ENCODE measurements at places on chromosomes 4 and X.

DNA sequence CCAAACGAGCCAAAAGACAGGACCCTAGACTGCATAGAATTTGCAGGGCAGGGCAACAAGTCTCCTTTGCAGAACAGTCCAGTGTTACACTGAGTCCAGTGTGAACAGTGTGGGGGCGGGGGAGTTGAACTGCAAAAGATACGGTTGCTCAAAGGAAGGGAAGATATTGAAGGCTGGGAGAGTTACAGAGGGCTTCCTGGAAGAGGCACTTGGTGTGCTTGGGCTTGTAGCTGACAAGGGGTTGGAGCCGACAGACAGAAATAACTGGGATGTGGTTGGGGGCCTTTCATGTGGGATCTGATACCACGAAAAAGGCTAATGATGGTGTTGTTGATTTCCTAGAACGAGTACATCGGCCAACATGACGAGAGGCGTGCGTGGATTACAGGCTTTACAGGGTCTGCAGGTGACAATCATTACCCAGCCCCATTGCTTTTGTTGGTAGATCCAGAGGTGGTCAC lies 6.1 kb downstream of the XPNPEP2 start:
- no peak for DNase-seq

DNA sequence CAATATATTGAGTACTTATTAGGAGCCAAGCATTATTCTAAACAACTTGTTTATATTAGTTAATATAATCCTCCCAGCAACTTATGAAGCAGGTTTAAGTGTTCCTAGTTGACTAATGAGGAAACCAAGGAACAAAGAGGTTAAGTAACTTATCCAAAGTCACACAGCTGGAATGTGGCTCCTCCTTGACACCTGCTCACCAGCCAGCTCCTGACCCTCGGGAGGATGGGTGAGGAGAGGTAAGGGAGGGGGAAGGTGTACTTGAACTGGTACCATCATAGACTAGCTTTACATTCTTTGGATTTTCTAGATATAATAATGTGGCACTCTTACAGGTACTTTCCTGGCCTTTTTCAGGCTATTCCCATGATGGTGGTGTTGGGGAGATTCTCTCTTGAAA lies 50.7 kb downstream of the ARHGEF38 start:
- no peak for DNase-seq

DNA sequence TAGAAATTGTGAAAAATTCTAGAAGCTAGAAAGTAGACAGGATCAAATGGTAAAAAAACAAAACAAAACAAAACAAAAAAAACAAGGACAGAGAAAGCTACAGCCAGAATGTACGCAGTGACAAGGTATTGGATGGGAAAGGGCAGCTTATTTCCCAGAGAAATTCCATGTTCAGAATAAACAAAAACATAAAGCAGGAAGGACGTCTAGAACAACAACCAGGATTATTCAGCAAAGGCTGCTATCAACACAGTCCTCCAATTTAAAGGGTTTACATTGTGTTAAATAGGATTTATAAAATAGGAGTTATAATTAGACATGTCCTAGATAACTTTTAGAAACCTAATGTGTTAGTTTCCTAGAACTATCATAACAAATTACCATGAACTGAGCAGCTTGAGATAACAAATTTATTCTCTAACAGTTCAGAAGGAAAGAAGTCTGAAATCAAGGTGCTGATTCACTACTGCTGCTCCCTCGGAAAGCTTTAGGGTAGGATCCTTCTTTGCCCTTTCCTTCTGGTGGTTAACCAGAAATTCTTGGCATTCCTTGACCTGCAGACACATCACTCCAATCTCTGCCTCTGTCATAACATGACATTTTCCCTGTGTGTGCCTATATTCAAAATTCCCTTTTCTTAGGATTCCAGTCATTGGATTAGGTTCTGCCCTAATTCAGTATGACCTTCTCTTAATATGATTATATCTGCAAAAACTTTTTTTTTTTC lies 175.6 kb downstream of the SNCA start:
- DNase-seq: no peak

- DNase-seq: no peak
These were observed 27.4 kb upstream of the ARX start for GRCh38 chrX:25043192-25043591.

GRCh38 chr4:119093042-119093827 lies 42.4 kb upstream of the MYOZ2 start:
- no peak for DNase-seq

DNA sequence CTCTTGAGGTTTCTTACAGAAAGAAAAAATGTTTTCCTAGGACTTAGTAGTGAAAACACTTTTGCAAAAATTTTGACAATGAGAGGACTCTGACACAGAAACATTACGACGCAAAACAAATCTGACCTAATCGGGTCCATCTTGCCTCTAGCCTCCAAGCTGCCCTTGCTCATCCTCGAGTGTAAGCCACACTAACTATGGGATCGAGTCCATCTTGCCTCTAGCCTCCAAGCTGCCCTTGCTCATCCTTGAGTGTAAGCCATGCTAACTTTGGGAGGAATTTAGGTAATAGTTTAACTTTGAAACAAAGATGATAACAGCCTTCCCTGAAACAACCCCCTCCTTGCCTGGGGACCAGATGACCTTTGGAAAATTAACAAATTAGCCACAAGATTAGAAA lies 100.3 kb upstream of the FRG1 start:
- DNase-seq: peak; percentile 45

DNA sequence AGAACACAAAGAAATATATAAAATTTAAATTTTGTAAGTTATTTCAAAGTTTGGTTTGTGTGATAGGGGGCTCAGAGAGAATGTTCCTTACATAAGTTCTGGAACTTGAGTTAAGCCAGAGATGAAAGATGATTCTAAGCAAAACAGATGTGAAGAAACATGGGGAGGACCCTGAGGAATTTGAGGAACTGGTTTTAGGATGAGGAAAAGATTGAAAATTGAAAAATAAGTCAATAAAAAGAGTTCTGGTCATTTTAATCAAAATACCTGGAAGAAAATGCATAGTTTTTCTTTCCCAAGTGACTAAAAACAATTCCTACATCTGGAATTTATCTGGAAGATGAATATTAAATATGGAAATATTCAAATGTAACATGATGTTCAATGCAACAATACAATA lies 37.4 kb downstream of the HELQ start:
- no peak for DNase-seq

DNA sequence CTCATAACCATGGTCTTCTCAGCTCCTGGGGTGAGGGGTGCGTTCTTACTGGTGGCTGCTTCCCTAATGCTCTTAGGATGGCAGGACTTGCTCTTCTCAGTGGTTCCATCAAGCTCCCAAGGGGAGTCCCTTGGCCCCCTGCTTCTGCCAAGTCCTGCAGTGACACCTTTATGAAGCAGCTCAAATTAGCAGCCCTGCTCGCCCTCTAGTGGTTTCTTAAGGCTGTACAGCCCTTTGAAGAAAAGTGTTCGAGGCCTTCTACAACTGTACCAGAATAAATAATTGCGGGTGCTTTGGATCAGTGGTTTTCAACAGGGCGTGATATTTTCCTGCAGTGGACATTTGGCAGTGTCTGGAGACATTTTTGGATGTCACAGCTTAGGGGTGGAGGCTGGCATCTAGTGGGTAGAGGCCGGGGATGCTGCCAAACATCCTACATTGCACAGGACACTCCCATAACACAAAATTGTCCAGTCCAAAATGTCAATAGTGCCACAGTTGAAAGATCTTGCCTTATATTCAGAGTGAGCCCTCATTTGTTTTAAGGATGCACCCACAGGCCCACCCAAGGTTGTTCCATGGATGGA lies 204.7 kb upstream of the S100G start:
- DNase-seq: peak; percentile 50

GRCh38 chr4:2074588-2074987 lies 15.5 kb downstream of the NAT8L start:
- DNase-seq: peak; percentile 28

DNA sequence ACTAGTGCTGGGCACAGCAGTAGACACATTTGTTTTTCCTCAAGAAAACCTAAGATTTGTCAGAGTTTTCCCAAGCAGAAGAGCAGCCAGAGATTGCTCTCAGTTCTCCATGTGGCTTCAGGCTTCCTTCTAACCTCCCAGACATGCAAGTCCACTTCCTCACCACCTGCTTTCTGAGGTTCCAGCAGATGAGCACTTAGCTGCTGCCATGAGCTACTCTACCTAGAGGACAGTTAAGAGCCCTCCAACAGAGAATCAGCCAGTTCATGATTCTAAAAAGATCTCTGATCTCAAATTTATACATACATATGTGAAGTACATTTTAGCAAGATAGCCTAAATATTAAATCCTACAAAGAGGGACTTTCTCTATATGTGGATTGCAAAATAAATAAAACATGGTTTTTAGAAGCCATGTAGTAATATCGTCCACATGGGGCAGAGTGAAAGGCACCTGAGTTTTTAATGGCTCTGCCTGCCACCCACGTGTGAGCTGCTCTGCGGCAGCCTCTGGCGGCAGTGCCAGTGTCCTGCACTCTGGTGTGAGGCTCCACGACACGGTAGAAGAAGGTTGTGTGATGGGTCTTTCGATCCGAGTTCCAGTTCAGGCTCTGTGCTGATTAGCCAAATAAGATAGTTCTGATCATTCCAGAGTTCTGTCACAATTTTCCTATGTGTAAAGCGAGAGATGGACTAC lies 10.3 kb downstream of the CYP4V2 start:
- DNase-seq: peak; percentile 62

DNA sequence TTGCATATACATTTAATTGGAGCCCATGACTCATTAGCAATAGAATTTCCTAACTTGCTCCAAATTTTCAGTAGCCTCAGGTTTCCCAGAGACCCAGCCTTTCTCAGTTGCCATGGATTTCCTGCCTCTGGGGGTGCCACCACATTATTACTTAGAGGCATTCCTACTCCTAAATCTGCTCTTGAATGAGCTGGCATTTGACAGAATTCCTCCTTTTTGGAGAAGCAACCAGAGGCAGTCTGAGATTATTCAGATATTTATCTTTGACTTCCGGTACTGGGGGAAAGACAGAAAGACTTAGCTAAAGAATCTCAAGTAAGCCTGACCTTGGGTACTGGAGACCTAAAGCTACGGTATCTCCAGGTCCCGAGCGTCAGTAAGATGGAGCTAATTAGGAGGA lies 76.3 kb downstream of the DCHS2 start:
- DNase-seq: no peak

DNA sequence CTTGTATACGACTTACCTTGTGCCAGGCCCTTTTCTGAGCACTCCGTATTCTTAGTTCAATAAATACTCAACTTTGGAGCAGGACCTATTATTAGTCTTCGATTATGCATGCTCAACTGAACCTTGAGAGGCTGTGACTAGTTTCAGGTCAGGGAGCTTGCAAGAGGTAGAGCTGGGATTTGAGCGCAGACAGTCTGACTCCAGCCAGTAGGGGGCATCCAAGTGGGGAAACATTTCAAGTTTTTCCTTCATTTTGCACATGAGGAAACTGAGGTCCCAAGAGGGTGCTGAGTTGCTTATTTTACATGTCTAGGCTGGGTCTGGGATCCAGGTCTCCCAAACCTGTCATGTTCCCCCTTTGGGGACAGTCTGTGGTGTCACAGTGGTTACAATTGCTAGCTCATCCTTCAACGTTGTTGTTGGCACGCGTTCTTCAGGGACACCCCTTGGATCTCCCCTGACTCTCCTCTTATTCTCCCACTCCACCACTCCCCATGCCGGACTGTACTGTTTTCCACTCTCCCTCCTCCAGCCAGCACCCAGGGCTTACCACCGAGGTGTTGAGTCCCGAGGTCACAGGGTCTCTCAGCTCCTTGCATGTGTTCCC lies 6.7 kb upstream of the PRICKLE3 start:
- DNase-seq: no peak

DNA sequence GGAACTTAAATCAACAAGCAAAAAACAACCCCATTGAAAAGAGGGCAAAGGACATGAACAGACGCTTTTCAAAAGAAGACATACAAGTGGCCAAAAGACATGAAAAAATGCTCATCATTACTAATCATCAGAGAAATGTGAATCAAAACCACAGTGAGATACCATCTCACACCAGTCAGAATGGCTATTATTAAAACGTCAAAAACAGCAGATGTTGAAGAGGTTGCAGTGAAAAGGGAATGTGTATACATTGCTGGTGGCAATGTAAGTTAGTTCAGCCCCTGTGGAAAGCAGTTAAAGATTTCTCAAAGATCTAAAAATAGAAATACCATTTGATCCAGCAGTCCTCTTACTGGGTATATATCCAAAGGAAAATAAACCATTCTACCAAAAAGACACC lies 22.6 kb downstream of the RTL9 start:
- DNase-seq: no peak

DNA sequence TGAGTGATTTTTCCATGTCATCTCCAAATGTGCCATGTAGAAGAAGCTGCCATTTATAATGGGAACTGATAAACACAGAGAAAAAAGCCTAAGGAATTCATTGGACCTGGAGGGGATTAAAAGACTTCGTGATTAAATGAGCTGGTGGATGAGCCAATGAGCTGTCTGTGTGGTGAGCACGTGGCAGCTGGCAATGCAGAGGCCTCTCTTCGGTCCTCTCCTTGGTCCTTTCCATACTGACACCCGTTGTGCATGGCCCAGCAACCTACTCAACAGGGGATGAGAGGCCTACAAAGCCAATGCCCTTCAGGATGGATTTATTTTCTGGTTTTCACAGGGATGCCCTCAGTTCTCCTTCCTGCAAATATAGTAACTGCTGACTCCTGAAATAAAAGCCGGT lies 87.7 kb upstream of the STS start:
- DNase-seq: no peak

GRCh38 chr4:47801481-47802002 lies 36.3 kb downstream of the CORIN start:
- no peak for DNase-seq

DNA sequence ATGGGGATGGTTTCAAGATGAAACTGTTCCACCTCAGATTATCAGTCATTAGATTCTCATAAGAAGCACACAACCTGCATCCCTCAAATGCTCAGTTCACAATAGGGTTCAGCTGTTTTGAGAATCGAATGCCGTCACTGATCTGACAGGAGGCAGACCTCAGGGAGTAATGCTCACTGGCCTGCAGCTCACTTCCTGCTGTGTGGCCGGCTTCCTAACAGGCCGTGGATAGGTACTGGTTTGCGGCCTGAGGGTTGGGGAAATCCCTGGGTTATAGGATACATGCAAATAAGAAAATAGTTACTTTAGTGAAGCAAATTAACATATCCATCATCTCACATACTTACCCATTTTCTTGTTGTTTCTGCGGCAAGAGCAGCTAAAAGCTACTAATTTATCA lies 160.4 kb downstream of the MAD2L1 start:
- DNase-seq: no peak

DNA sequence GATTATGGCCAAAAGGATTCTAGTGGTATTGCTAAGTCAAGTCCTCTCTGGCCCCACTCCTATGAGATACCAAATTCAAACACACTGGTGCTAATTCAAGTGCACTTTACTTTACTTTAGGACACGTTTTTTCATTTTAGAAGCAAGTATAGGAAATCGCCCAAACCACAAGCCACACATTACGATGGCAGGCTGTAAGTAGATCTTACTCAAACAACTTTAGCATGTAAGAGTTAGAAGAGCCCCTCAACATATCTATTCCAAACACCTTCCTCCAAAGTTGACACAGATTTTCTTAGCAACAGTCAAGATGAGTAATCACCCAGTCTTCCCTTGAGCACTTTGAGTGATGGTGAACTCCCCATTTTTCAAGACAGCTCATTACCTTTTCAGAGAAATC lies 43.6 kb downstream of the DRD5 start:
- DNase-seq: no peak

GRCh38 chr4:76208005-76208765 lies 5.4 kb downstream of the SCARB2 start:
- no peak for DNase-seq
